ENCODE measurements at places on chromosomes 11 and 22. TPM values are rescaled to one million over a fixed set of nuclear protein-coding genes. Genes with fewer than 3 reads are reported as not detected.
A peak's percentile ranks its signal among the peaks of the same experiment; 100 is the strongest.

Gene SYNGR1
- 30.3 TPM for total RNA-seq

GRCh38 chr11:28461846-28462245, 353.7 kb downstream of the METTL15 start:
- no peak for DNase-seq

DNA sequence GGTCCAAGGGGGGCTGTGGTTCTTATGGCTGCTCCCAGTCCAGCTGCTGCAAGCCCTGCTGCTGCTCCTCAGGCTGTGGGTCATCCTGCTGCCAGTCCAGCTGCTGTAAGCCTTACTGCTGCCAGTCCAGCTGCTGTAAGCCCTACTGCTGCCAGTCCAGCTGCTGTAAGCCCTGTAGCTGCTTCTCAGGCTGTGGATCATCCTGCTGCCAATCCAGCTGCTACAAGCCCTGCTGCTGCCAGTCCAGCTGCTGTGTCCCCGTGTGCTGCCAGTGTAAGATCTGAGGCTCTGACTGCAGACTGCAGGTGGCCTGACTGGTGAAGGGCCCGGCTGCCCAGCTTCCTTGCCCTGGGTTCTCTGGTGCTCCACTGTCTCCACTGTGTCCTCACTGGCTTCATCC, 696 bp downstream of the KRTAP5-5 start:
- DNase-seq, result no peak

GRCh38 chr11:114959953-114960505, 281.7 kb downstream of the NXPE2 start:
- no peak for DNase-seq

Gene ZNF202
- total RNA-seq, result 10.7 TPM

- DNase-seq, result peak; percentile 83
Measured at GRCh38 chr22:31977141-31977841, 33.0 kb downstream of the YWHAH start.

GRCh38 chr11:12949453-12949852, 59.7 kb upstream of the RASSF10 start:
- no peak for DNase-seq

- DNase-seq, result no peak
Measured at GRCh38 chr22:33850724-33851123, 69.6 kb downstream of the LARGE1 start.

DNA sequence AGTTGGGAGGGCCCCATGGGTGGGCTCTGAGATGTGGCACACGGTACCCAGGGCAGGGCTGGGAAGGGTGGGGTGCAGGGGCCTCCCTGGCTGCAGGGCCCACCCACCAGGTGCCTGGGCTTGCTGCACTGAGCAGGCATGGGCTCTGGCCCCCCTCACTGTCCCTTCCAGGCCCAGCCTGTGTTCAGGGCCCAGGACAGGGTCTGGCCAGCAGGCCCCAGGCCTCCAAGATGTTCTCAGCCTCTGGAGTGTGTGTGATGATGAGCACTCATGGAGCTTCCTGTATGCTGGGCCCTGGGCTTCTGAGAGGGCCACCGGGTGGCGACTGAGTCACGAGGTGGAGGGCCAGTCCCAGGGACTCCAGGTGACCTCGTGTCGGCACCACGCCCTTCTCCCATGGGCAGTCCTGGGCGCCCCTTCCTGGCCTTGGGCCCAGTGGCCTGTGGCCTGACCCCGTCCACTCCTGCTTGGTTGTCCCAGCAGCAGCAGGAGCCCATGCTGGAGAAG, 55.9 kb upstream of the CCDC188 start:
- peak; percentile 24 for DNase-seq

- no peak for DNase-seq
Measured at GRCh38 chr22:27382947-27383346, 418.6 kb downstream of the MN1 start.
